ENCODE measurements at places on chromosomes 12 and 14.

GRCh38 chr14:55382483-55382882 is 29.1 kb downstream of the ATG14 start:
- no peak for DNase-seq

DNA sequence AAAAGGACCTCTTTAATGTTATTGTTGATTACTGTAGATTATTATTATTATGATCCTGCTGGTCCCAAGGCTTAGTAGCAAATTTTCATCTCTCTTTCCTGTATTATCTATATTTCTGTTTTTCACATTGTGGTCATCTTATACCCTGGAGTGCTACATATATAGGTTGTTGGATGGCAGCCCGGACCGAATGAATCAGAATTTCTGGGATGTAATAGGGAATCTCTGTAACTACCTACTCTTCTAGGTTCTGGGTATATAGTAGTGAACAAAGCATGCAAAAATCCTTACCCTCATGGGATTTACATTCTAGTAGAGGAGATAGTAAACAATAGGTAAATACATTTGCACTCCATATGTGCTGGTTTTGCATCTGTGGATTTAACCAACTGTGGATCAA is 31.4 kb downstream of the NUBPL start:
- no peak for DNase-seq

- no peak for DNase-seq
Measured at GRCh38 chr12:109760031-109760929, 46.7 kb downstream of the FAM222A start.

DNA sequence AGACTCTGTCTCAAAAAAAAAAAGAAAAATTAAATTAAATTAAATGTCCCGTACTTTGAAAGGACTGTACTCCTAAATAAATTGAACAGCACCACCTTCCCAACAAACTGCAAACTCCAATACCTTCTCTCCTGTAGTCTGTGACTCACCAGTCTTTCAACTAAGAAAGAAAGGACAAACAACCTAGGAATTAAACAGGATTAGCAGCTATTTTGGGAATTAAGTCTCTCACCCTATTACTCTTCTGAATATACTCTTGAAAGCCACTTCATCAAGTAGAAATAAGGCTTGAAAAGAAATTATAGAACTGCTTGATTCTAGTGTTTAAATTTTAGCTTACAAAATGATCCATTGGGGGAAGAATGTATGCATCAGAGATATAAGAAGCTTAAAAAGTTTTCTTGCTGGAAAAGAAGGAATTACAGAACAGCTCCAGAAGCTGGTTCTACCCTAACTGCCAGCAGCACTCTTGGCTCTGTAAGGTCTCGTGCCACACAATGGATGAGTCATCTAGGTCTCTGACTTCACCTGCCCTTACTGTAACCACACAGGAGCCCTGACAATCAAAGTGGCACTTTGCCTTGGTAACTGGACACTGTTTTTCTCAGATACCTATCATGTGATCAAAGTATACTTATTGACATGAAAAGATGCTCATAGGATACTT is 57.0 kb upstream of the CERS5 start:
- DNase-seq: no peak

DNA sequence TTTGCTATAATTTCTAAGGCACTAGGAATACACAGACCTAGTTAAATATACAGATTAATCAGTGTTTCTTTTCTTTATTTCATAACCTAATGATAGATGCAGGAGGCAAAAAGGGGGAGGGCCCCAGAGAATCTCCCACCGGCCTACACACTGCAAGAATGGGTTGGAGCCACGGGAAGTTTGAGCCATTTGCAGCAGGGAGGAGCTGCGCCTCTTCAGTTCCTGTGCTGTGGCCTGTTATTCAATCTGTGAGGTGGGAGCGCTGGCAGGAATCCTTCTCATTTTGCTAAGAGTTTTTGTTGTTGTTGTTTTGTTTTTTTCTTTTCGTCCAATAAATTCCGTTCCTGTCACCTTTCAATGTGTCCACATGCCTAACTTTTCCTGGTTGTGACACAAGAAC is 251.3 kb upstream of the RPL10L start:
- DNase-seq: no peak
